T1000 (cell line): ENCODE measurements at places on chromosomes 6 and 20.

GRCh38 chr20:13295637-13296036 is 74.6 kb downstream of the ISM1 start:
- DNase-seq = no peak

- no peak for DNase-seq
Observed at GRCh38 chr6:119043783-119044182, 34.7 kb downstream of the FAM184A start.

- no peak for DNase-seq
Observed at GRCh38 chr6:160137989-160138835, 16.6 kb downstream of the SLC22A1 start.

GRCh38 chr6:26211963-26212362 is 124.7 kb downstream of the HFE start:
- DNase-seq = no peak

GRCh38 chr6:139187489-139187888 is 52.6 kb downstream of the HECA start:
- no peak for DNase-seq

- no peak for DNase-seq
Observed at GRCh38 chr6:125922322-125922860, 34.2 kb upstream of the HINT3 start.

GRCh38 chr6:83917001-83917400 is 57.5 kb downstream of the CYB5R4 start:
- no peak for DNase-seq

GRCh38 chr6:113763311-113763766 is 93.8 kb upstream of the MARCKS start:
- DNase-seq = no peak

DNA sequence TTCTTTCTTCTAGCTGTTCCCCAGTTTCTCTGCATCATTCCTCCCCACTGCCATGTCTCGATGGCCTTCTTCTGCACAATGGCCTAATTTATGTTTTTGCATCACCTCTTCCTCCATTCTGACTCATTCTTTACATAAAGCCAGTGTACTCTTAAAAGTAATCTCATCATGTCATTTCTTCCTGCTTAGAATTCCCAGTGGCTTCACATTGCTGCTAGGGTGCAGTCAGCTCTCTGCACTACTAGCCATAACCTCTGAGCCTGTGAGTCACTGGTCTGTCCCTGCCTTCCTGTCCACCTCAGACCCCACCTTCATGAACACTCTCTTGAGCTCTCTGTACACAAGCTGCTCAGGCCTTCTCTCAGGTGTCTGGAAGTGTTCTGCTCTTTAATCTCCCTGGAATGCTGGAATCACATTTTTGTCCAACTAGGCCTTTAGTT is 24.1 kb upstream of the TRIM27 start:
- peak; percentile 40 for DNase-seq

- DNase-seq = no peak
Observed at GRCh38 chr6:18019539-18020534, 32.4 kb upstream of the KIF13A start.

DNA sequence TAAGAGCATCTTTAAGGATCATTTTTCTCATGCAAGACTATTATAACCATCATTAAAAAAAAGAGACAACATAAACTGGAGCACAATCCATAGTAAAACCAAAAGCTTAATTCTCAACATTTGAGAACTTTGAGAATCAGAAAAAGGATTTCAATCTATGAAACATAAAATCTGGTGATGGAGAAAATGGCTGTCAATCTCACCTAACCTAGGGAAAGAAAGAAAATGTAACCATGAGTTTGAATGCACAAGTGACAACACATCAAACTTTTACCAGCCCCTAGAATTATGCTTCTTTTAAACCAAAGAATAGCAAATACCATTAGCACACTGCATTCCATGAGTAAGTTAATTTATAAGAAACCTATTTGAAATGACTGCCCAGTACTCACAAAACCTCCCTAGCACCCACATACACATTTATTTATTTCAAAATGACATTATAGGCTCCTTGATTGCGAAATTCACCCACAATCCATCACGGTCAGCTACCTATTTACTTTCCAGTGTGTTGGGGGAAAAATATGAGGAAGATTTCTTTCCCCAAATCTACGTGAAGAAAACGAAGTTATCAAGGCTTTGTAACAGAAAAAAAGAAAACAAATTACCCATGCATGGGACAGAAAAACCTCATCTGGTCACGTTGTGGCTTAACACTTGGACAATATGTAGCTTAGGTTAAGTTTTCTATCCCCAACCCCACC is 828 bp downstream of the ASCC3 start:
- DNase-seq = no peak

DNA sequence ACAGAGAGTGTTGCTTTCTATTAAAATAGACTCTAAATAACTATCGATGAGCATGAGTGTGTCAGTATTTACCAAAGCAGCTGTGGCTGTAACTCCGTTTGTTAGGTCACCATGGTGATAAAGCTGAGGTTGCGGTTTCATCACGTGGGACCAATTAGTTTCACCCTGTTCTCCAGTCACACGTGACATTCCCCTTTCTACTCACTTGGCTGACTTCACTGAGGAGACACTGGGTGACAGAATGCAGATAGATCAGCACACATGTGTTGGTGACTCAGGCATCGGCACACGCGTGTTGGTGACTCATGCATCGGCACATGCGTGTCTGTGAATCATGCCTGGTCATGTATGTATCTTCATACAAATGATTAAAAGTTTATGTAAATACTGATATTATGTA is 285.4 kb downstream of the THBS2 start:
- DNase-seq = peak; percentile 72

DNA sequence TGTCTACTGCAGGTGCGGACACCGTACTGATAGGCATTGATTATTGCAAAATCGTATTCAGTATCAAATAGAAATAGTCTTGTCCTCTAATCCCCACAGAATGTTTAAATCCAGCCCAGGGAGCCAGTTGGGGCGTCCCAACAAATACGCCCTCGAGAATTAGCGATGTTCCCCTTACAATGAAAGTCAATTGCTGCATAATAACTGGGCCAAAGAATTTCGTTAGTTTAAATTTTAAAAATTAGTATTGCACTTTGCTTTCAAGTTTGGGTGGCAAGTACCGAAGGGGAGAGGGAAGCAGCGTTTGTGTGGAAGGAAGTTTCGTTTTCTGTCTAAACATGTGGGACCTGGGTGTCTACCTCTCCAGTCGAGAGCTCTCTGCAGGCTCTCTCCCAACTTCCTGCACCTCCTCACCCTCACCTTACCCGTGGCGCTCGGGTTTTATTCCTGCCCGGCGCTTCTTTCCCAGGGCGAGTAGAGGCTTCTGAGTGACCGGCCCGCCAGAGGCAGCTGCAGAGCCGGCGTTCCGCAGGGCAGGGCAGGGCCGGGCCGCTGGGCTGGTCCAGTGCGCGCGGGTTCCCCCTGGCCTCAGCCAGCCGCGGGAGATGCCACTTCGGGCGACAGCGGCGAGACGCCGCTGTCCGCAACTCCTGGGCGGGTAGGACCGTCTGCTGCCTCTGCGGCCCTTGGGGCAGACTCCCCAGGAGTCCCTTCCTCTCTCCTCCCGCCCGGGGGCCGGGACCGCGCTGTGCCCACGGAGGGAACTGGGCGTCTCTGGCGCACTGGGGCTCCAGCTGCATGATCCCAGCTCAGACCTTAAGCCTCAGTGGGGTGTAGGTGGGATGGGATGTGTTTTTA is 862 bp upstream of the TFAP2C start:
- DNase-seq = no peak

GRCh38 chr20:41382791-41383305 is 16.2 kb upstream of the EMILIN3 start:
- no peak for DNase-seq

DNA sequence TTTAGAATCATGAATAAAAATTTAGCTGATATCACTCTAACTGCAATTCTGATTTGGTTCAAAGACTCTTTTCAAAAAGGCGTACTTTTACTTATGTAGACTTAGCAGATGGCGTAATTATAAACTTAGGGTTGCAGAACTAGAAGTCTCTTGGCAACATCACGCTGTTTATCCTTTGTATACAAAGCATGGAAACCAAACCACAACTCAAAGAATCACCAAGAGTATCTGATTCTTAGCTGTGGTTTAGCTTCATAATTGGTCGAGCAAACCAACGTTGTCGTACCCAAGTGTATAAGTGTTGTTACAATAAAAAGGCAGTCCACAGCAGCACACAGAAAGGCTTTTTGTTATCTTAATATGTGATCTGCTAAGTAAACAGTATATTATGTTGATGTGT is 18.2 kb downstream of the STMND1 start:
- DNase-seq = no peak

DNA sequence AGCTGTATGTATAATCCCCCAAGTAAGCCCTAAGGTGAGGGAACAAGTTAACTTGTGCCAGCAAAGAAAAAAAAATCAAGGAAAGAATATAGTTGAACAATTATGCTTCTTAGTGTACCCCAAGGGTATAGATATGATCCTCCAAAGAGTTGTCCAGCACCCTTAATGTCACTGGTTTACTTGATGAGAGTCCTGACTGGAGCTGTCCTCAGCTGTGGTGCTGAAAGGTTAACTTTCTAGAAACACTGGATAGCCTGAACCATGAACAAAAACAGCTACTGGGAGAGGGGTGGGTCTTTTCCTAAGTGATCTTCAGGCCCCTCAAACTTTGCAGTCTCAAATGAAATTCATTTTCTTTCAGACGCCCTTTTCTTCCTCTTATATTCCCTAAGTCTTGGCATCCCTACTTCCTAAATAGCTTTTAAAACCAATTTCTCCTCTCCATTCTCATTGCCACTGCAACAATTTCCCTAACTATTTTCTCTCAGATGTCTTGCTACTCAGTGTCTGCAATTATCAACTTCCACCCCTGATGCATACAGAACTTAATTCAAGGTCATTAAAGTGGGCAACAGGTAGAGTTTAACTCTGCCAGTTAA is 83.5 kb upstream of the PROKR2 start:
- DNase-seq = no peak

GRCh38 chr20:11754451-11754850 is 163.2 kb upstream of the BTBD3 start:
- DNase-seq = no peak

DNA sequence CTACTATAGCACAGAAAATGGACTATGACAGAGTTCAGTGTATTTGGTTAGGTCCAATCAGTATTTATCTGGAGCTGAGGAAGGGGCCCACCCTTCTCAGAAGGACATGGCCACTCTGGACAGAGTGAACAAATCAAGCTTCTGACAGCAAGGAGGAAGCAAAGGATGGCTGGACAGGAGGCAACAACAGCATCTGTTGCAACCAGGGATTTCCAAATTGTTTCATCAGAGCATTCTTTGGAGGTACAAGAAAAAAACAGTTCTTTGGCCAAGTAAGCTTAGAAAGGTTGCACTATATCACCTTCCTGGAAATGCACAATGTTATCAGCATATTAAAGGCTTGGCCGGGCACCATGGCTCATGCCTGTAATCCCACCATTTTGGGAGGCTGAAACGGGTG is 118.7 kb upstream of the SLC22A16 start:
- no peak for DNase-seq

- no peak for DNase-seq
Observed at GRCh38 chr6:26493258-26493657, 6.8 kb upstream of the BTN1A1 start.

DNA sequence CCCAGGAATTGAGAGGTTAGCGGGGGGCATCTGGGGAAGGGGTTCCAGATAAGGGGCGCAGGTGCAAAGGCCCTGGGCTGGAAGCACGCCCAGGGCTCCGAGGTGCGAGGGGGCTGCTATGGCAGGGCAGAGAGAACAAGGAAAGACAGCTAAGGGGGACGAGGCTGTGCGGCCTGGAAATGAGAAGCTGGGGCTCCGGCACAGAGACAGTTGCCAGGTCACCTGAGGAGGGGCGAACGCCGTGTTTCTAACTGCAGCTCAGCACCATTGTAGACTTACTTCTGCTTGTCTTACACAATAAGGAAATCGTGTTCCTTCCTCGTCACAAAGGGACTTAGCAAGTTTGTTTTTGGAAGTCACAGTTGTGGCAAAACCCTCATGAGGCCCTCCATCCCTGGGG is 68.9 kb upstream of the TBXT start:
- no peak for DNase-seq

GRCh38 chr20:54123587-54124180 is 50.1 kb downstream of the CYP24A1 start:
- peak; percentile 96 for DNase-seq

GRCh38 chr6:3882866-3883265 is 33.7 kb downstream of the FAM50B start:
- DNase-seq = no peak

DNA sequence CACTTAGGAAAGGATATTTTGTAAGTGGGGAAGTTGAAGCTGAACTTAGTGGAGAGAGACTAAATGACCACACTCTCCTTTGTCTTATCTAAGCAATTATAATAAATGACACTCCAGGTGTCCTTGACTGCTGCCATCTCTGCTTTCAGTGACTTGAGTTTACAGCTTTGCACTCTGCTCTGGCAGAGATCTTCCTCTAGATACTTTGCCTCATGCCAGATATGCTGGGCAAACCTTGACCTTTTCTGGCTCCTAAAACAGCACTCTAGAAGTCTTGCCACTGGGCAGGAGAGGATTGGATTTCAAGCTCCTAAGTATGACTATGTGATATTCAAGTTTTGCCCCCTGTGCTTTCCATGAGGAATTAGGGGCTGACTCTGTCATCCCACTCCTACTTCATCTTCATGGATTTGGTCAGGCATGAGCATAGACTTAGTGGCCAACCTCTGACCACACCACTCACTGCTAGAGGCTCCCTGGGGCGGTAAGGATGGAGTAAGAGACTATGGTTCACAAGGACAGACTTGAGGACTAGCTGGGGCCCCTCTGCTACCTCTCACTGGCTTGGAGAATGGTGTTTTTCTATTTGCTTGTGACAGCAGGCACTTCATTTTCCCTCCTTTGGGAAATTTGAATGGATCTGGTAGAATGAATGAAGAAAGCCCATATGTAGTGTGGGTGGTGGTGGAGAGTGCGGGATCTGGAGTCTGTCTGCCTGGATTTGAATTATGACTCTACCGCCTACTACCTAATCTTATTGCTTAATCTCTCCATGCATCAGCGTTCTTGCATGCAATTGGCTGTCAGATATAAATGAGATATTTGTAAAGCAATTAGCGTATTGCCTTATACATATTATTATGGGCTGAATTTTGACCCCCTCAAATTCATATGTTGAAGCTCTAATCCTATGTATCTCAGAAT is 191.4 kb downstream of the REV3L start:
- DNase-seq = no peak
